ENCODE measurements at places on chromosomes 3 and 15.

DNA sequence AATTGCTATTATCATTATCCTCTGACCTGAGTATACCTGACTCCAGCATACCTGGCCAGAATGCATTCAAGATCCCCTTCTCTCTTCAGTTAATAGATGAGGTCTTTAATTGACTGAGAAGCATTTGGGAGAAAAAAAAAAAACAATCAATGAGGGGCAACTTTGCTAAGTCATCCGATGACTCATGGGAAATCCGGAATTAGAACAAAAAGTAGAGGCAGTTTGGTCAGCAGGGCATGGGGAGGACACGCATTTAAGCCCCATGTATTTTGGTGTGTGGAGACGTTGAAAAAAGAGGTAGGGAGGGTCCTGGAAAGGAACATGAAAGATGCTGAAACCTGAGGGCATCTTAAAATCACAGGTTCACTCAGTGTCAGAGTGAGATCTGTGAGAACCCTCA, 256.2 kb downstream of the RORA start:
- H3K36me3 ChIP-seq = no peaks in the 10 kb centered on the region
- no peaks in the 10 kb centered on the region for H3K27me3 ChIP-seq
- DNase-seq = no peak
- peaks cover 11% of the 10 kb centered on the region for H3K4me1 ChIP-seq

GRCh38 chr15:60673918-60674558, 195.1 kb upstream of the ICE2 start:
- no peak overlapping the region for H3K4me3 ChIP-seq
- peaks cover 6% of the 10 kb centered on the region for H3K4me1 ChIP-seq
- peak; percentile 38 for DNase-seq
- no peak overlapping the region for H3K27ac ChIP-seq
- H3K36me3 ChIP-seq = no peaks in the 10 kb centered on the region

GRCh38 chr3:103437883-103438282, 1003.1 kb downstream of the ZPLD1 start:
- H3K27ac ChIP-seq = no peak overlapping the region
- H3K4me1 ChIP-seq = no peaks in the 10 kb centered on the region
- no peaks in the 10 kb centered on the region for H3K36me3 ChIP-seq
- H3K27me3 ChIP-seq = no peaks in the 10 kb centered on the region
- DNase-seq = no peak

- H3K4me1 ChIP-seq = peaks cover 23% of the 10 kb centered on the region
- no peak overlapping the region for H3K4me3 ChIP-seq
- H3K27me3 ChIP-seq = no peaks in the 10 kb centered on the region
- H3K27ac ChIP-seq = no peak overlapping the region
- DNase-seq = no peak
- no peaks in the 10 kb centered on the region for H3K36me3 ChIP-seq
Measured at GRCh38 chr3:8739757-8740504, 6.3 kb downstream of the CAV3 start.

DNA sequence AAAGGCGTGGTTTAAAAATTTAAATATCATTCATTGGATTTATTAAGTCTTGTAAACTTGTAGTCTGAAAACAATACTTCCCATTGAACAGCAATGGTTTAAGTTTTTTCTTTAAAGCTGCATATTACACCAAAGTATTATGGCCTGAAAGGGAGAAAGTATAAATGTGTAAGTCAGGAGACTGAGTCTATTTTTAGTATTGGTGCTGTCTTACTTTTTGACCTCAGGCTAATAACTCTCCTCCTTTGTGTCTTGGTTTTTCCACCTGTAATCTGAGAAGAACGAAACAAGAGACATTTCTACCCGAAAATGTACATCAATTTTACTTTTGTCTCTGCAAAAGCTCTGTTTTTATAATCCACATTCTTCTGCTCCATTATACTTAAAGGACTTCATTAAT, 7.6 kb downstream of the C15orf61 start:
- H3K4me3 ChIP-seq = no peak overlapping the region
- H3K27ac ChIP-seq = no peak overlapping the region
- no peaks in the 10 kb centered on the region for H3K27me3 ChIP-seq
- no peak for DNase-seq
- peaks cover 14% of the 10 kb centered on the region for H3K4me1 ChIP-seq

Data from heart left ventricle (tissue), 16 donors.